Stromal cell of bone marrow (primary cell): ENCODE measurements at places on chromosomes 5 and 9.

DNA sequence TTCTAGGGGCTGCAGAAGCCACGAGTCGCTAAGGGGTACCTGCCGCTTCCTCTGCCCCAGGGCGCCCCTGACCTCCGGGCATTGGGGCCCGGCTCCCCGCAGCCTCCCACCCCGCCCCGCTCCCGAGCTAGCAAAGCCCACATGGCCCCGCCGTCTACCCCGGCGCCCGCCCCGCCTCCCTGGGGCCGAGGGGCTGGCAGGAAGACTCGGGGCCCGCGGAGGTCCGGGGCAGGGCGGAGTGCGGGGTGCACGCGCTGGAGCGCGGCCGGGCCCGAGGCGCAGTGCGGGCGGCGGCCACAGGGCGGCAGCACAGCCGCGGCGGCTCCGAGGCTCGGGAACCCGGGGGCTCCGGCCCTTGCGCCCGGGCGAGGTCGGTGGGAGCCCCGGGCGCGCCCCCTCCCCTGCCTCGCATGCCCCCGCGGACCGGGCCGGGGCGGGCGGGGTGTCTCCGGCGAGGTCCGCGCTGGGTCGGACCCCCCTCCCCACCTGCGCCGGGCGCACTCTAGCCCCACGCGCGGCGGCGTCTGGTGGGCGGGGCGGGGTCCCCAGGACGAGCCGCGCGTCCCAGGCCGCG, 6.7 kb downstream of the NRARP start:
- DNase-seq, result no peak

DNA sequence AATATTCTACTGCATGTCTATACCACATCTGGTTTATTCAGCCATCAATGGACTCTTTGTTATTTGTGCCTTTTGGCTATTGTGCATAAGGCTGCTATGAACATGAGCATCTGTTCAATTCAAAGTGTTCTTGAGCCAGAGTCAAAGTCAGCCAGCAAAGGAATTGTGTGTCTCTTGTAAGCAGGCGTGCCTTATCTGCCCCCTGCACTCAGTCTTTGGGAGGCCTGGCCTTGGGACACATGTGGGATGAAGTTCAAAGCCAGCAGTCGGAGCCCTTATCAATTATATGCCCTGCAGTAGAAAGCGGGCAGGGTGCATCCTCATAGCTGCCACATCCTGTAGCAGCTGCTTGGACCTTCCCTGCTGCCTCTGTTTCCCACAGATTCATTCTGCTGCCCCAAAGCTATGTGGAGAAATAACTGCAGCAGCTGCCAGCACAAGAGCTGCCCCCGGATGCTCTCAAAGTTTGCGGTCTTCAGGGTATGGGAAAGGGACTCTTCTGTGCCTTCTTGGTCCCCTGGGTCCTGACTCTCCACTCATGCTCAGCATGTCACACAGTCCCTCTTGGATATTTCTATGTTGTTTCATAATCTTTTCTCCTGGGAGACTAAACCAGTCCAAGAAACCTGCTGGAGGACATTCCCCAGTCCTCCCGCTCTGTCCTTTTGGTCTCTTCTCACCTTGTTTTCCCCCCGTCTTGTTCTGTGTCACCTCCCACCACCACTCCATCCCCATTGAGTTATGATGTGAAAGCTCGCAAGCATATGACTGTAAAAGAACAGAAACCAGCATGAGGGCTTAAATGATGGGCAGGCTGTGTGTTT, 35.9 kb downstream of the STOM start:
- DNase-seq, result no peak

DNA sequence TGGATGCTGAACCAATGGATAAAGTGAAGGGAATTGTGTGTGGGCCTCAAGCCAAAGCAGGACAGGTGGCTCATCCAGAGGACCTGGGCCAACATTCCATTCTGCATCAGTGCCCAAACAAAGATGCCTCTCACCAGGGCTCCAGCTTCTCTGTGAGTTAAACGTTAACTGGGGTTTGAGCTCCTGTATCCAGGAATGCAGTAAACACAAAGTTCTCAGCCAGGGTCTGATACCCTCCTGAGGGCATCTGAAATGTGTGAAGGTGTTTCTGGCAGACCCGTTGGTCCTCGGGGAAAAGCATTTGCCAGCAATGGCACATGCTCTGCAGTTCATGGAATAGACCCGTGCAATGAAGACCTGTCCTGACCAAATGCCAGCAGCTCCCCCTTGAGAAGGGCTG, 33.9 kb upstream of the AOPEP start:
- no peak for DNase-seq

- DNase-seq, result no peak
Measured at GRCh38 chr9:131478421-131478868, 24.3 kb upstream of the POMT1 start.

DNA sequence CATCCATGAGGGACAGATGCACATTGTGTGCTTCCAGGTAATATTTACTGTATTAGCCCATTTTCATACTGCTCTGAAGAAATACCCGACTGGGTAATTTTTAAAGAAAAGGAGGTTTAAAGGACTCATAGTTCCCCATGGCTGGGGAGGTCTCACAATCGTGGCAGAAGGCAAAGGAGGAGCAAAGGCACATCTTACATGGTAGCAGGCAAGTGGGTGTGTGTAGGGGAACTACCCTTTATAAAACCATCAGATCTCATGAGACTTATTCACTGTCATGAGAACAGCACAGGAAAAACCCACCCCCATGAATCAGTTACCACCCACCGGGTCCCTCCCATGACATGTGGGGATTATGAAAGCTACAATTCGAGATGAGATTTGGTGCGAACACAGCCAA, 148.8 kb upstream of the FBXL17 start:
- DNase-seq, result no peak

DNA sequence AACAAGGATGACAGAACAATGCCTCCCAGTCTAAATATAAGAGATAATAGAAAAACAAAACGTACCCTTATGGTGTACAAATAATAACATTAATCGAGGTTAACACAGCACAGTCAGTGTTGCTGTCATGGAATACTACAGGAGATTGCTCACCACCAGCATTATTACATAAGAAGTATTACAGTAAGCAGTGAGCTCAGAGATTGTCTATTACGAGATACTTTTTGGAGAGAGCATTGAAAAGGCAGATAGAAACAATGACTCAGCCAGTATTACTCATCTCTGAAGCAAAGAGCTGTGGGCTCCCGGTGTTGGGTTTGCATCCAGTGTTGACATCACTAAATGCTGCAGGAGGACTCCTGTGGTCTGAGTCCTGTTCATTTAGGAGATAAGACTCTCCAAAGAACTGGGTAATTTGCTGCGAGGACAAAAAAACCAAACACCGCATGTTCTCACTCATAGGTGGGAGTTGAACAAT, 191.9 kb upstream of the SEMA6A start:
- DNase-seq, result no peak

- DNase-seq, result no peak
Measured at GRCh38 chr5:158644301-158644700, 455.4 kb downstream of the EBF1 start.
